ENCODE measurements at places on chromosomes 2 and 18.

- DNase-seq, result no peak
Observed at GRCh38 chr2:516944-517343, 160.3 kb downstream of the TMEM18 start.

- DNase-seq, result peak; percentile 76
Observed at GRCh38 chr2:218257390-218257981, 3.3 kb upstream of the GPBAR1 start.

DNA sequence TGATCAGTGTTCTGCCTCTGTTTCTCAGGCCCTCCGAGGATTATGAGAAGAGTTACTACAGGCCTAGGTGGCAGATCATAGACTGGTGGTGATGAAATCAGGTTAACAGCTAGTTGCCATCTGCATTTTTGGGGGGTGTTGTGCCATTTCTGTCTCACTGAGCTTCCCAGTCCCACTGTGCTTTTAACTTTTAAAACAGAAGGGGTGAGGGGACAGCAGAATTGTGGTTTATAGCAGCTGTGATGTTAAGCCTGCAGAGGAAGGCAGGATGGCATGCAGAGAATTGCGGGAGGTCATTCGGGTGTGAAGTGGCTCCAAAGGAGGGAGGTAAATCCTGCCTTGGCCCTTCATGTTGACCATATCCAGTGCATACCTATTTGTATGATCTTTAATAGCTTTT, 5.0 kb downstream of the CAB39 start:
- no peak for DNase-seq

DNA sequence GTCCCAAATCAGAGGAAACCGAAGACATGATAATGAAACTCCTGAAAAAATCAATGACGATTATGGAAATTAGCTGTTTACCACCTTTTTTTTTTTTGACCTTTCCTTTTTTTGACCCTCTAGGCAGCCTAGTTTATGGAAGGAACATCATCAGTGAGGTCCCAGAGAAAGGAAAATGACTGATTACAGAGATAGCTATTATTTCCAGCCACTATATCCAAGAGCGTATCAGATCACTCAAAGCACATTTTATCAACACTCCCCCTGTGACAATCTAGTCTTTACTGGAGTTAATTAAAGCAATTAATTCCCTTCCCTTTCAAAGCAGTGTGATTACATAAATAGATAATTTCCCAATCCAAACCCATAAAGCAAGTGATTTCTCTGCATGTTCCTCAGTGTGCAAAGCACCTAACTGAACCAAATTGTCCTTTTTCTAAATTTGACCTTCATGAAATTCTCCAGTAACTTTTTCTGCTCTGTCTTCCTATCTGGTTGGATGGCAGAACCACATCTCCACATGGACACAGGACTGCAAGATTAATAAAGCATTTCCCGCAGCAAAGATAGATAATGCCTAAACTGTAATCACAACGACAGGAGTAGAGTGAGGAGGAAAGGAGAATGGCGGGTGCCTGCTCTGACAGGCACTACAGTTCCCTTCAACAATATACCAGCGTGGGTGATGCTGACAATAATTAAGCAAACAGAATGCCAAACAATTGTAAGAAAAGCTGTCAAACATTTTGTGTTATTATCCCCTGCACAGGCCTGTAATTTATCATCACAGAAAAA, 194.4 kb downstream of the SLC8A1 start:
- no peak for DNase-seq

GRCh38 chr2:231933916-231934401, 7.8 kb upstream of the NPPC start:
- no peak for DNase-seq

DNA sequence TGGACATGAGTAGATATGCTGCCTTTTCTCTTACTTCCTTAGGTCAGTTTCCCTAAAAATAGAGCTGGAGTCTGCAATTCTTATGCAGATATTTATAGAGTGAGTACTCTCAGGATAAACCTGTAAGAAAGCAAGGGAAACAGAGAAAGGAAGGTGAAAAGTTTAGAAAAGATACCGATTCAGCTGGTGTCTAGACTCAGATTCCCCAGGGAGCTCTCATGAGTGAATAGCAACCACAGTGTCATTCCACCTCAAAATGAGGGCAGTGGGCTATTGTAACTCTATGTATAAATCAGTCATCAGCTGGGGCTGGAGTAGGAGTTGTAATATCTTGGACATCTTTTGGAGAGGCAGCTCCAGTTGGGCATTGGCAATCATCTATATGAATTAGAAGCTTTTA, 1485.1 kb upstream of the TMEFF2 start:
- DNase-seq, result no peak

- no peak for DNase-seq
Observed at GRCh38 chr2:240898108-240898730, 2.3 kb upstream of the MAB21L4 start.

DNA sequence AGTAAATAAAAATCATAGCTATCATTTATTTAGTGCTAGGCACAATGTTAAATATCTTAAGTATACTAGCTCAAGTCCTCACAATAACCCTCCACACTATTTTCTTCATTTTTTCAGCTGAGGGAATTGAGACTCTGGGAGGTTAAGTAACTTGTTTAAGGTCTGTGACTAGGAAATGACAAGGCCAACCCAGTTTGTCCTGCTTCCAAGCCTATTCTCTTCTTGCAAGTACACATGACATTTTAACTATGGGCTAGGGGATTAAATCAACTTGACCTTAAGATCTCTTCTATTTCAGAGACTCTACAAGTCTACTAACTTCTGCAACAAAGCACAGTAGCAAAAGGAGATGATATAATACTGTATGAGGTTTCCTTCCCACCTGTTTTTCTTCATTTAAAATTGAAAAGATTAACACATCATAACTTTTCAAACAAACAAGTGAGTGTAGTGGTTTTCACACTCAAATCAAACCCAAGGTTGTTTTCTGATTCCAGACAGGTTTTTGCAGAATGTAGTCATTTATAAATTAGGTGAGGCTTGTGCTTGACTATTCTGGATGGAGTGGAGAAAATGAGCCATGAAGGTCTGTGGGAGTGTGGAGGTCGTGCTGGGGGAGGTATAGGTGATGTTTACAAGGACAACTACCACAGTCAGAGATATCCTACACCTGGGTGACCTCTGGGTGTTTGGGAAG, 57.0 kb downstream of the CD28 start:
- DNase-seq, result no peak

GRCh38 chr2:109447251-109447661, 166.5 kb downstream of the SEPTIN10 start:
- no peak for DNase-seq

- no peak for DNase-seq
Observed at GRCh38 chr18:63191413-63191812, 128.2 kb downstream of the BCL2 start.

DNA sequence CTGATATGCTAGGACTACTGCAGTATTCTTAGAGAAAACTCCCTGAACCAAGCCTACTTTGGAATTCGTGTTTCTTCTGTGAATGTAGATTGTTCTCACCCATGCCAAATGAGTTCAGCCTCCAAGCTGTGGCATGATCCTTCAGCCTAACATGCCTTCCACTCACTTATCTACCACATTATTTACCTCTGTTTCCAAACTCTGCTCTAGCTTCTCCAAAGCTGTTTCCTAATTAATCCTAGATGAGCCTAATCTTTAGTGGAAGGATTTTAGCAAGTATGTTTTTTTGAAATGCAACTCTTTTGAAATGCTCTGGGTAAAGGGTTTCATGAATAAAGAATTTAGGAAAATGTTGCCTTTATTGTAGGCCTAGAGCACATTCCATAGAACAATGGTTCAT, 152.9 kb upstream of the MMADHC start:
- DNase-seq, result no peak

GRCh38 chr18:923144-923866, 18.6 kb downstream of the ADCYAP1 start:
- no peak for DNase-seq

- DNase-seq, result no peak
Observed at GRCh38 chr2:222318026-222318711, 19.4 kb upstream of the PAX3 start.

DNA sequence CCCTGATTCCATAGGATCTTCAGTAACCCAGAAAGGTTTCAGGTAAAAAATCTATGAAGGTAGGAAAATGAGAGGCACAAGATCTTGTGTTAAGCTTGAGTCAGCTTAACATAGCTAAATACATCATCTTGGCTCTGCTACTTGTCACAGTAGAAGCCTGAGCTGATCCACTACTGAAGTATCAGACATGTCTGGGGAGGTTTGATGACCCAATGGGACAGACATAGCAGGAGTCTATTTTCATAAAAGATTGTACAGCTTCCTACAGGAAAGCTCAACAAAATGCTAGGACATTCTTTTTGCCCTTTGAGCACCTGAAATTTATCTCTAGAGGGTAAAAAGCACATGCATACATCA, 84.3 kb upstream of the FSHR start:
- no peak for DNase-seq

DNA sequence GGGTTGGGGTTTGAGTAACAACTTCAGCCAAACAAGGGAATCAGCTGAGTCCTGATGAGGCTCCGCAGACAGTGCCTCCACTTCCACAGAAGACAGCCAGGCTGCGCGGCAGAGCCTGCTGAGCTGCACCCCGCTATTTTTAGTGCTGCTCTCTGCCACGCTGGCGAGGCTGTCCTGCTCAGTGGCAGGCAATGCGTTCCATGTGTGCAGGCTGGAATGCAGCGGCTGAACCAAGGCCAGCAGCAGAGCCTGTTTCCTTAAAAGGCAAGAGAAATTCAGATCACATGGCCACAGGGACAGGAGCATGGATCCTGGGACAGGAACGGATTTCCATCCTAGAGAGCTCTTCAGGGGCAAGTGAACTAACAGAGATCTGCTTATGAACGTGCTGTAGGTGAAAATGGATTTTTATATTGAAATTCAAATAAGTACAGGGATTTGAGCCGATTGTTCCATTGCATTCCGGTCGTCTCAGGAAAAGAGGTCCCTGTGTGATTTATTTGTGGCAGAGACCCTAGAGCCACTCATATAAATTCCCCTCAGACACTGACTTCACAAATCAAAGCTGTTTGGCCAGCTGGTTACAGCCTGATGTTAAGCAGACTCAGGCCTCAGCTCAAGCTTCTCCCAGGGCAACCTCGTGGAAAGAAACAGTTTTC, 98.7 kb downstream of the COL6A3 start:
- DNase-seq, result no peak

DNA sequence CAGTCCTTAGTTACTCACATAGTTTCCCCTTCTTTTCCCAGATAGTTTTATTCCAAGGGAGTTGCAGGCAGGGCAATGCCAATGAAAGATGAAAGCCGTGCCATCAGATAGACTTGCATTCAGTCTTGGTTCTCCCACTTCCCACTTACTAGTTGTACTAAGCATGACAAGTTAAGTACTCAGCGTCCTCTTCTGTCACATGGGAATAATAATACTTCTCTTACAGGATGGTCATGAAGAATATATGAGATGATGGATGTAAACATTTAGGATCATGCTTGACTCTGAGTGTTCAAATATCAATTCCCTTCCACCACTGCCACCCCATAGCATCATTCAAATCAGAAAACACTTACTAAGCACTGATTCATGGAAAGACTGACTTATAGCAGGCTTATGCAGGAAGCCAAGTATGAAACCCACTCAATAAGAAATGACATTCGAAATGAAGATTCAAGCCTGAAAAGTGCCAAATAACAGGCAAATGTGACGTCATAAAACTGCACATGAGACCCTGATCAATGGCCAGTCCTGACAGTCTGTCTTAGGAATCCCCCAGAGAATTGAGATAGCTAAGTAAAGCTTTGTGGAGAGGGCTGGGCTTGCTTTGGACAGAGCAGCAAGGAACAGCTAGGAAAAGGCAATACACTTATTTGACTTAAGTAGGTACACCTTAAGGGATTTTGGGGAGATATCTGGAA, 11.1 kb upstream of the EVA1A start:
- DNase-seq, result no peak

GRCh38 chr18:8196238-8196637, 413.0 kb upstream of the RAB12 start:
- DNase-seq, result no peak

GRCh38 chr2:70369082-70369481, 67.2 kb upstream of the FAM136A start:
- no peak for DNase-seq

- peak; percentile 84 for DNase-seq
Observed at GRCh38 chr2:237421542-237422116, 7.7 kb upstream of the COL6A3 start.

All from activated T-cell treated with anti-CD3 and anti-CD28 coated beads, Interleukin-2, amount 50 U/mL, for 1 hour (primary cell).